ENCODE measurements at places on chromosomes 3 and 15.
A peak's percentile ranks its signal among the peaks of the same experiment; 100 is the strongest.

- DNase-seq, result no peak
These were observed 210.8 kb downstream of the RPLP1 start for GRCh38 chr15:69663441-69663840.

DNA sequence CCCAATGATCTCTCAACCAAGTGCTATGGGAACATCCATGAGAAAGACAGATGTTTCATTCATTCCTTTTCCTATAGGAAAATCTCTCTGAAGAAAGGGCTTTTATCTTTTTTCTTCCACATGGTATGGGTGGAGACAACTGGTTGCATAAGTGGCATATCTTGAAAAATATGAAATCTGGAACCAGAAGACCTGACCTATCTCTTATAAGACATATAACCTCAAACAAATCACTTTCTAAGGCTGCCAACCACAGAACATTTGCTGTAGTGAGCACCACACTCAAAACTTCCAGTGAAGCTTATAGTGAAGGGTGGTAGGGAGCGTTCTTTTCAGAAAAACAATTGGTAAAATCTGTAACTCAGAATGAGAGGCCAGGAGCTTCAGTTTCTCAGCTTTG is 58.5 kb downstream of the SHQ1 start:
- no peak for DNase-seq

GRCh38 chr15:80660119-80660518 is 35.0 kb upstream of the ABHD17C start:
- no peak for DNase-seq

GRCh38 chr3:34174740-34175139 is 376.3 kb downstream of the PDCD6IP start:
- no peak for DNase-seq

DNA sequence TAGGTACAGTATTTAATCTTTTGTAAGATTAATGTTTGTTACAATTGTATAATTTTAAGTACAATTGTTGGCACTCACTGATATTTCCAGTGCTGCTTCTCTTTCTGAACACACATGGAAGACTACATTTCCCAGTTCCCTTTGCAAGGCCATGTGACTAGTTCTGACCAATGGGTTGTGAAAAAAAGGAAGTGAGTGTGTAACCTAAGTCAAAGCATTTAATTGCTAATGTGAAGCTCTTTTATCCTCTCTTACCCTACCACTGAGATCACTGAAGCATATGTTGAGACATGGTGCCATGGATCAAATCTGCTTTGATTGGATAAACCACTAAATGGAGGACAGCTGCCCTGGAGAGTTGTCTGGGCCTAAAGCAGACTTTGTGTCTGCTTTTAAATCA is 83.9 kb upstream of the PLXND1 start:
- DNase-seq, result peak; percentile 72

GRCh38 chr3:192851821-192852372 is 65.8 kb downstream of the MB21D2 start:
- peak; percentile 81 for DNase-seq

DNA sequence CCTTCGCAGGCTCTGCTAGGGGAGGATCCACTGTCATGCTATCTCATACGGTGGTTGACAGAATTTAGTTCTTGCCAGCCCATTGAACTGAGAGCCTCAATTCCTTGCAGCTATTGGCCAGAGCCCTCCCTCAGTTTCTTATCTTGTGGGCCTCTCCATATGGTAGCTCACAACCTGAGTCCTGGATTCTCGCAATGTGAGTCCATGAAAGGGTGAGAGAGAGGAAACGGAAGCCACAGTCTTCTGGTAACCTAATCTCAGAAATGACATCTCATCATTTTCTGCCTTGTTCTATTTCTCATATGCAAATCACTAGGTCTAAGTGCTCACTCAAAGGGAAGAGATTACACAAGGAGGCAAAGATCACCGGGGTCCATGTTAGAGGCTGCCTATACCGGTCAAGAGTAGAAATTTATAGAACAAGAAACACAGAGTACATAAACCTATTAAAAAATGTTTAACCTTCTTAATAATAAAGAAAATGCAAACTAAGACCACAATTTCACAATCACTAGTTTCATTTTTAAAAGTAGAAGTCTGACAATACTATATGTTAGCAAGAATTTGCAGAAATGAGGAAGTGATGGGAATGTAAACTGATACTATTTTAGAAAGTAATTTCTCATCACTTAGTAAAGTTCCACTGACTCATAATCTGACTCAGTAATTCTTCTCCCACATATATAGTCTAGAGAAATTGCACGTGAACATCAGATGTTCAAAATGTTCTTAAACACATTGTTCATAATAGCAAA is 378.4 kb upstream of the AGTR1 start:
- peak; percentile 56 for DNase-seq

DNA sequence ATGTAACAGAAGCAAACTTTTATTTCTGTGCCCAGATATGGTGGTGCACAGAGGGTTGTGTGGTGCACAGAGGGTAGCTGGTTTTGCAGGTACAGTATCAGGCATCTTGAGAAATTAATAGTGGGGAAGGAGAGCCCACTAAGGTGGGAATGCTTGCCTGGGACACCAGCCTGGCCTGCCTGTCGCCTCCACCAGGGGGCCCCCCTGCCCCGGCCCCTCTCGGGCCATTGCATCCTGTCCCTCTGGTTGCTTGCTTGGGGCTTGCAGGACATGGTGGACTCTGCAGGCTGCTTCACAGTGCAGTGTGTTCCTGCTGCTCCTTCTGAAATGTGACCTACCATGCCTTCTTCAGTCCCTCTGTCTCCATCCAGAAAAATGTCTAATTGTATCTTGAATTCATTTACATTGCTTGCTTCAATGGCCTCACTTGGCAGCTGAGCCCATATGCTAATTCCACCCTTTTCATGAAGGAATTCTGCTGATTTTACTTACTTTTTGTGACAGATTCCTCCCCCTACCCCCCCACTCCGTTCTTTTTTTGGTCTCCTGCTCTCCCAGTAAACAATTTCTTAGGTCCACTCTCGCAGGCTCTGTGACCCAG is 73.6 kb downstream of the EEFSEC start:
- DNase-seq, result peak; percentile 16

- no peak for DNase-seq
These were observed 41.0 kb upstream of the LIMD1 start for GRCh38 chr3:45553469-45553974.

DNA sequence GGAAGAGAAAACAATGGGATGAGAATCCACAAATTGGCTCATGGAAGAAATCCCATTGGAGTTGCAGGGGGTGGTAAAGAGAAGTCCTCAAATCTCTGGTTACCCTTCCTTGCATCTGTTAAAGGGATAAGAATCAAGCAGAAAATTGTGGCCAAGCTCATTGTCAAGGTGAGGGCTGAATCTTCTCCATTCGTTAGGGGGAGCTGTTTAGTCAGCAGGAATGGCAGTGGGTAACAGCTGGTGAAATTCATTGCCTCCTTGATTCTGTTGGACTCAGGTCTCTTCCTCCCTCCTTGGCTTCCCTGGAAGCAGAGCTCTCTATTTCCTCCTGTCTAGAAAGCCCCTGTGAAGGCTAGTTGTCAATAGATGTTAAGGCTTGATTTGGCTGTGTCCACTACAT is 343.1 kb upstream of the SEMA6D start:
- no peak for DNase-seq

DNA sequence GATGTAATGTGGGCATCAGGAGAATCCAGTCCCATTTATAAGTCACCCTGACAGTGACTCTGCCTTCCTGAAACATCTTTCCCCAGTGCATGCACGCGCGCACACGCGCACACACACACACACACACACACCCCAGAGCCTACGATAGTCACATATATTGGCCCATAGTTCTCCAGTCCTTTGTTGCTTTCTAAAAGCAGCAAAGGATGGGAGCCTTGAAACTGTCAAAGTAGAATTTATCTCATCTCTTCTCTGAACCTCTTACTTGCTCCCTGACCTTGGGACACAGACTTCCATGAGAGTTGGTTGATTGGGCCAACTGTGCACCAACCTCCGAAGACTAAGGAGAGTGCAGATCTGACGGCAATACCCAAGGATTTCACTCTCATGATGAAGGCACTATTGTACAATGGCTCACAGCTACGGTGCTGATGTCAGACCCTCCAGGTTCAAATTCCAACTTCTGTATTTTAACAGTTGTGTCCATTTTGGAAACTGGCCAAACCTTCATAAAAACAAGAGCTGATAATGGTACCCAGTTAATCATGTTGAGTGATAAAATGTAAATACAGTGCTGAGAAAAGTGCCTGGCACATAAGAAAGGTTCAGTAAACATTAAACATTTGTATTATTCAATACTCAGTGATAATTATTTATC is 8.3 kb downstream of the CPA3 start:
- no peak for DNase-seq

- DNase-seq, result no peak
These were observed 5.6 kb upstream of the AEN start for GRCh38 chr15:88615303-88616107.

GRCh38 chr15:25177955-25178801 is 223.4 kb downstream of the SNRPN start:
- no peak for DNase-seq

DNA sequence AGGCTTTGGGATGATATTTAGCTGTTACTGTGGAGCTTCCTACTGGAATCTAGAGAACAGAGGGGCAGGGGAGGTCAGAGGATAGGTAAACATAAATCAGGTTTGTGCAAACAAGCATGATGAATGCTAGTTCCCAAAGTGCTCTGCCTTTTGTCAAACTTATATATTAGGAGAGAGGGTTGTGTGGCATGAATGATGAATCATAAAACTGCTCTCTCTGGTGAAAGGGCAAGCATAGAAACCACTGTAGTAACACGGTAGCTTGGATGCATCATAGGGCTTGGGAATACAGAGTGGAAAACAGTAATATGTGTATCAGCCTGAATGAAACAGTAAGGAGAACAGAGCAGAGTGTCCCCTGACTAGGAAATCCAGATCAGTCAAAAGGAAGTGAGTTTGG is 486.7 kb downstream of the IL5RA start:
- DNase-seq, result no peak

DNA sequence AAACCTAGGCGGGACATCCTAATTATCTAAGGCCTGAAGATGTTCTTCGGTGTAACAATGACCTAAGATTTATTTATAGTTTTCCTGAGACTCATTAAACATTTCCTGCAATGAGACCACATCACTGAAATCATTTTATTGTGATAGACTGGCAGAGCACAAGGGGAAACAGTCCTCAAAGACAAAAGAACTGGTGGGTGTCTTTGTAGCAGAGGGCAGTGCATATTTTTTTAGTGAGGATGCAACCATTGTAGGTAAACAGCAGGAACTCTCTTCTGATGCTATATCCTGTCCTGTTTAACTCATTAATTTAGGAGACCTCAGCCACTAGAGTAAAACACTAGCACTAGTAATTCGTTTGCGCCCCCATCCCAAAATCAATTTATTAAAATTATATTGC is 100.0 kb downstream of the MAGI1 start:
- no peak for DNase-seq

DNA sequence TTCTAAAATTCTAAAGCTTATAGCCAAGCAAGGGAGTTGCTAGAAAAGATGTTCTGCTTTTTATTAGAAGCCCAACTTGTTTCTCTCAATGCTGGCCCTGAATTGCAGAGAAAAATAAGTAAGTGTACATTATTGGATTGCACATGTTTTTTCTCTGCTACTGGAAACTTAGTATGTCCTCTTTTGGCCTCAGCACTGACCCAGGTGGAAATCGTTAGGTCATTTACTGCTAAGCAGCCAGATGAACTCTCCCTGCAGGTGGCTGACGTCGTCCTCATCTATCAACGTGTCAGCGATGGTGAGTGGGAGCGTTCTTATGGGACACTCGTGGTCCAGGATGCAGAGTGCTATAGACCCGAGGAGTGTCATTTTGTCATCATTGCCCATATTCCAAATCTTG is 69.8 kb downstream of the DHX36 start:
- no peak for DNase-seq

- DNase-seq, result no peak
These were observed 428.0 kb downstream of the RAP2B start for GRCh38 chr3:153590051-153590450.

- DNase-seq, result no peak
These were observed 441.3 kb downstream of the TBL1XR1 start for GRCh38 chr3:176755977-176756376.

GRCh38 chr3:53056442-53056841 is 10.6 kb upstream of the SFMBT1 start:
- DNase-seq, result no peak

- DNase-seq, result no peak
These were observed 17.9 kb downstream of the STT3B start for GRCh38 chr3:31550452-31551251.

DNA sequence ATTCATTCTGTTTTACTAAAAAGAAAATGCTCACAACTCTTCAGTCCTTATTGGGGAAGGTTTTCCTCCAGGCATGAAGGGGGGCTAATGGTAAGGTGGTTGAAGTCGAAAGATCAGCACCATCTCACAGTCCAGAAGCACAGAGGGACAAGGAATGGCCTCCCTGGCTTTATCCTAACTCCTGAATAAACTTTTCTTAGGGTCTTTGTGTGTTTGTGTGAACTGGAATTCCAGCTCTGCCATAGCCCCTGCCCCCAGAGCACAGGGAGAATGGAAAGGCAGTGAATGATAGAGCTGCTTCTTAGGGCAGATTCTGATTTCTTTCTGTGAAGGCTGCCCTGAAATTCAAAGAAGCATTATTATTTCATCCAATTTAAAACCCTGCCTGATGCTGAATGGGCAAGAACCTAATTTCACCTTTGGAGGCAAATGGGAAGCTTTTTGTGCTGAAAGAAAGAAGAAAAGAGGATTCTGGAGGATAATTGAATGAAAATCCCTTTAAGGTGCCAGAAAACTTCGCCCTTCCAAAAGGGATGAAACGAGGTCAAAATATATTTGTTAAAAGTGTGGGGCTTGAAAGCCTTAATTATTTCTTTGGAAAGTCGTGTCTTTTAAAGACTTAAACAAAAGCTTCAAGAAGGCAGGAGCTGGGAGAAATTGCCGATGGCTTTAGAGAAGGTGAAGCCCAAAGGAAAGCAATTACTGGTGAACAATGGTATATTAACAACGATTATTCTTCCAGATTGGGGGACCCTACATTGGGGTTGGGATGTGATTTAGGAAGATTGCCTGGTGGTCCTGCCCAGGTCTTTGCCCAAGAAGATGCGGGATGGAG is 259.9 kb upstream of the RGMA start:
- DNase-seq, result no peak

DNA sequence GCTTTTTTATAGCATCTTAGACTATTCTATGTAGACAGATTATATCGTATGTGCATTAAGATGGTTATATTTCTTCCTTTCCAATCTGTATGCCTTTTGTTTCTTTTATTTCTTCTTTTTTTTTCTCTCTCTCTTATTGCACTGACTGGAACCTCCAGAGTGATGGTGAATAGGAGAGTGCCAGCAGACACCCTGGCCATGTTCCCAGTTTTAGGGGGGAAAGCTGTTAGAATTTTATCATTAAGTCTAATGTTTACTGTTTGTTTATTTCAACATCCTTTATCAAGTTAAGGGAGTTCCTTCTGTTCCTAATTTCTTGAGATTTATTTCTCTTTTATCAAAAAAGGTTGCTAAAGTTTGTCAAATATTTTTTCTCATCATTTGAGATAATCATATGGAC is 116.6 kb upstream of the LRTM1 start:
- DNase-seq, result no peak

- peak; percentile 18 for DNase-seq
These were observed 81.9 kb downstream of the PPARG start for GRCh38 chr3:12370758-12371157.

Data from inflammatory macrophage (primary cell).